Umbilical cord (tissue), 2 donors: ENCODE measurements at places on chromosomes 3 and 15. TPM values are rescaled to one million over a fixed set of nuclear protein-coding genes. Genes with fewer than 3 reads are reported as not detected.

The SLC22A14 gene
- total RNA-seq: 0.96 TPM

The CADPS gene
- 10.1 TPM for total RNA-seq

The ITGA11 gene
- total RNA-seq: 84.5 TPM

The MYEF2 gene
- total RNA-seq: 9.6 TPM

The GP5 gene
- total RNA-seq: 0.72 TPM

The KBTBD12 gene
- total RNA-seq: 7.2 TPM

The CEMIP gene
- 2.4 TPM for total RNA-seq

The THPO gene
- not detected for total RNA-seq

The LMLN gene
- 27.7 TPM for total RNA-seq

The LMAN1L gene
- 1.2 TPM for total RNA-seq

The PRKAR2A gene
- total RNA-seq: 24.3 TPM

The SMCO1 gene
- total RNA-seq: not detected

DNA sequence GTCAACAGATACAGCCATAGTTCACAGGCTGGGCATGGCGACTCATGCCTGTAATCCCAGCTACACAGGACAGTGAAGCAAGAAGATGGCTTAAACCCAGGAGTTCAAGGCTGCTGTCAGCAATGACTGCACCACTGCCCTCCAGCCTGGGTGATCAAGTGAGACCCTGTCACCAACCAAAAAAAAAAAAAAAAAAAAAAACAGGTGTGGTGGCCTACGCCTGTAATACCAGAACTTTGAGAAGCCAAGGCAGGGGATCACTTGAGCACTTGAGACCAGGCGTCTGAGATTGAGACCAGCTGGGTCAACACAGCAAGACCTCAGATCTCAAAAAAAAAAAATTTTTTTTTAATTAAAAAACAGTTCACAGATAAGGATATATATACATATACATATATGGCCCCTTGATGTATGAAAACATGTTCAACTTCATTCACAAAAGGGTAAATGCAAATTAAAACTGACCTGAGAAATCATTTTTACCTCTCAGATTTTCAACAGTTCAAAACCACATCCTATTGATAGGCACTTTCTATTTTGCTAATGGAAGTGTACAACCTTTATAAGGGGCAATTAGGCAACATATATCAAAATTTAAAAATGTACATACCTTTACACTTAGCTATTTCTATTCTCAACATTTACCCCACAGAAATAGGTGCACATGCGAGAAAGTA, 51.1 kb downstream of the OSBPL10 start:
- no peak for DNase-seq

GRCh38 chr3:87793337-87793877, 265.4 kb downstream of the CGGBP1 start:
- DNase-seq: no peak

DNA sequence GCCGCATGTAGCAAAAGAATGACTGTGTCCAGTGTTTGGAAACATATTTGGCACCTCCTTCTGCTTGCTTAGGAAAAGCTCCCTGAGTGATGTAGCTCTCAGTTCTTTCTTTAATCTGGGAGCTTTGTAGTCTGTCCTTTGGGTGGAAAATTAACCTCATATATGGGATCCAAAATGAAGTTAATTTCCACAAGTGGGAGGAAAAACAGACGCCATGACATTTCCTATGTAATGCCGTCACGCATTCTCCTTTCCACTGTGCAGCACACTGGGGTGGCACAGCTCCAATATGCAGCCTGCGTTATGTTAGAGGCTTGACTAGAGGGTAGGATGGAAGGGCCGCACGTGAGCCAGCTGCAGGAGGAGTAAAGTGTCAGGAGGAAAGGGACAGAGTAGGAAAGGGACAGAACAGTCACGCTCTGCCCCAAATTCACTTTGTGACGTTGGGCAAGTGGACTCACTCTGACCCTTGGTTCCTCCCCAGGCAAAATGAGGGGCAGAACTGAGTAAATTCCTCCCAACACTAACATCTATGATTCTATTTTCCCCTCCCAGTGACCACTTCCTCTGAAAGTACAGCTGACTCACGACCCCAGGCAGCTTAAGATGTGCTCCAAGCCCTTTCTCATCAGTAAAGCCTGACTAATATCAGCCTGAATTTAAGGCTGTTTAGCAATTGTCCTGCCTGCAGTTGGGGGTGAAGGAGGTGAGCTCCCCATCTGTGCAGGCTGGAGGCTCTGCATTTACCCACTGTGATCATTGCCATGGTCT, 176.5 kb upstream of the PFN2 start:
- DNase-seq: peak; percentile 63

DNA sequence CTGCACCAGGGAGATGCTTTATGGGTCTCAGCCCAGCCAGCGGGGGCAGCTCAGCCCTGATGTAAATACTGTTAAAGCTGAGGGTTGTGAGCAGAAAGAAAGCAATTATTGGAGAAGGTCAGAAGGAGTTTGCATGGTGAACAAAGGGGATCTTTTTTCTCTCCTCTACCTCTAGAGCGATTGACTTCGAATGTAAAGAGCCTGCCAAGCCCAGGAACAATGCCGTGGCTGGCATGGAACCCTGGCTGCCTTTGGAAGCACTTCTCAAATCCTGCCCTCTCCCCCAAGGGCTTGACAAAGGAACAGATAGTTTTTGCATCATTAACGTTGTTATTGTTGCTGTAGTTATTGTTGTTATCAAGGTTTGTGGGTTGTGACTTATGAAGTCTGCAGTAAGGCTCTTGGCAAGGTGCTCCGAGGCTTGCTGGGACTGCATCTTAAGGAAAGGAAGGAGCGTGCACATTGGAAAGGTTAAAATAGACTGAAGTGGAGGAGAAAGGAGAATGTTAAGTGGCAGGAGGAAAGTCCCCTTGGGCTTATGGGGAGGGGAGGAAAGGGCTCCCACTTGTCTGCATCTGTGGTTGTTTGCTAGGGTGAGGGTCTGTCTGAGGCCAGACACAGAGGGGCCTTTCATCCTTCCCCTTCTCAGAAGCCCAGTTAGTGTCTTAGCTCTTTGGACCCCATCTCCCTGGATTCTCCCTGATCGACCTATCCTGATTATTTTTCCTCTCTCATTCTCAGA, 16.7 kb downstream of the PDIA5 start:
- DNase-seq: no peak

GRCh38 chr3:141440942-141441341, 45.9 kb upstream of the RASA2 start:
- DNase-seq: no peak

GRCh38 chr3:71247221-71247957, 336.1 kb downstream of the FOXP1 start:
- peak; percentile 80 for DNase-seq

GRCh38 chr3:37806505-37807200, 55.0 kb upstream of the CTDSPL start:
- DNase-seq: no peak

GRCh38 chr15:50251638-50252182, 13.8 kb downstream of the HDC start:
- no peak for DNase-seq

DNA sequence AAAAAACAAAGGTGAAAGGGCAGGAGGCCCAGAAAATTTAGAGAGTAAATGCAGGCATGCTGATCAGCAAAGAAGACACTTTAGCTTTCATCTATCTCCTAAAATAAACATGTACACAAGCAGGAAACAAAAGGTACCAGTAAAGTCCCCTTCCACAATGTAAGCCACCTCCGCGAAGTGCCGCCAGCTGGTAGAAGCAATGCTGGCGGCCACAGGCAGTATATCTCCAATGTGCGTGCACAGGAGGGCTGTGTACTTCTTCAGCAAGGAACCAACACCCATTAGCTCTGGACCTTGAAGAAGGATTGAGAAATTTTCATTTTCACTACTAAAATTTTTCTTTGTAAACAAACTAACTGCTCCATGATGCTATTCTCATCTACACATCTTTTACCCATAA, 75.4 kb downstream of the HERC2 start:
- DNase-seq: no peak

- no peak for DNase-seq
Measured at GRCh38 chr3:58173029-58173668, 37.6 kb downstream of the DNASE1L3 start.

GRCh38 chr3:108897883-108898282, 55.8 kb downstream of the GUCA1C start:
- DNase-seq: no peak

GRCh38 chr3:72346526-72346926, 501.7 kb downstream of the SHQ1 start:
- DNase-seq: peak; percentile 89

GRCh38 chr15:68989541-68990230, 24.8 kb upstream of the NOX5 start:
- DNase-seq: no peak

GRCh38 chr3:10746001-10746400, 70.0 kb upstream of the SLC6A11 start:
- DNase-seq: no peak

DNA sequence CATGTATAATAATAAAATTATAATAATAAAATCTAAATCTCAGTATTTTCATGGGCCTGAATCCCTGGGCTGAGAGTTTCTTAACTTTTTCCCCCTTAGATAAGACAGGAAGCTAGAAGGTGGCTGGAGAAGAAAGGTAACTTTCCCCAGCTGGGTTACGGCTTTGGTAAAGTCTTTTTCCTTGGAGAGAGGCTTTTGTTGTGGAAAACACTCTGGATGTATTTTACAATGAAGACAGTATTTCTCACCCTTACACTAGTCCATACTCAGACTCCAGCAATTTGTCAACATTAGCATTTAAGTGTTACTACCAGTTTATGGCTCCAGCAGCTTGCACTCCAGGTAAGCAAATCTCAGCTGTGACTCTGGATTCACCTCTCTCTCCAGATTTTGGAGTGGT, 34.9 kb downstream of the APH1B start:
- DNase-seq: no peak

DNA sequence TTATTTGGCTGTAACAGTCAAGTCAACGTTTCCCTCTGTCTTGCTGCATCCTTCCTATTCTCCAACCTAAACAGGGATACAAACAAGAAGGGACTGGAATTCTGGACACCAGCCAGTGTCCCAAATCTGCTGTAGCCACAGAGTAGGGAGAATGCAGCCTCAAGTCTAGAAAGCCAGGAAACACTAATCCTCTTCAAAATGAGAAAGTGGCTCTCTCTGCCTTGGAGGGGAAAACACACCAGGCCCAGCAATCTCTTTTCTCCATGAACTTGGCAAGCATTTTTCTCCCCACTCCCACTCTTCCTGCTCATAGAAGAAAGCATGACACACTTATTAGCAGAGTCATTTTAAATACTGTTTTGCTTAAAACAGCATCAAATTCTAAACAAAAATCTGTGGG, 781.7 kb downstream of the SQOR start:
- peak; percentile 65 for DNase-seq

GRCh38 chr3:156449710-156450574, 105.0 kb downstream of the SSR3 start:
- no peak for DNase-seq

GRCh38 chr3:95408464-95408862, 1345.6 kb downstream of the NSUN3 start:
- no peak for DNase-seq

DNA sequence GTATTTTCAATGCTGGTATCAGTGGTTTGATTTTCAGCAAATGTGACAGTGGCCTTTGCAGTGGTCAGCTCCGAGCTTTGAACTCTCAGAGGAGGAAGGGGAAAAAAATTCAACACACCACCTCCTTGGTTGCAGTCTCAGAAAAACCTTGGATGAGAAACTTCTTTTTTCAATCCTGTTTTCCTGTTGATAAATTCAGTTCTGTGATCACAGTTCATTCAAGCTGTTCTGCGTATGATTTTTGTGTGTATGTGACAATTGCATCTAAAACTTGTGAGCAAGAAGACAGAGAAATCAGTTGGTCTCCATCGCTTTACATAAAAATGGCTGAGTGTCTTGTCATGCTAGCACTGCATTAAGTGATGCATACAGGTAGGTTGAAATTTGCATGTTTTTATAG, 19.2 kb downstream of the ZBTB38 start:
- DNase-seq: no peak

- DNase-seq: no peak
Measured at GRCh38 chr3:24586920-24587319, 92.3 kb upstream of the THRB start.

DNA sequence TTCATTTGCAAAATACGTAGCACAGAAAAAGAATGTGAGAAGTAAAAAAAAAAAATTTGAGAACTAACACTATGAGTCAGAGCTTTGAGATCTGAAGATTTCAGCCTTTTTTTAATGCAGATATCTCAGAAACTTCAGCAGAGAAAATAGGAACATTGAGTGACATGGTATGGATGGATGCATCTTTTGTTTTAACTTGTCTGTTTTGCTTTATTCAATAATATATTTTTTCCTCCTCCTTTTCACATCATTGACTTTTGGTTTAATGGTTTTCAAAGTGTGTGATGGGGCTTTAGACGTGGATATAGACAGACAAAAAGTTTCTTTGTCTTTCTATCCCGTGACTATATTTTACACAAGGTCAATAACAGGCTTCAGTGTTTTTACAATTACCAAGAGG, 426.7 kb upstream of the FRG2C start:
- DNase-seq: no peak

DNA sequence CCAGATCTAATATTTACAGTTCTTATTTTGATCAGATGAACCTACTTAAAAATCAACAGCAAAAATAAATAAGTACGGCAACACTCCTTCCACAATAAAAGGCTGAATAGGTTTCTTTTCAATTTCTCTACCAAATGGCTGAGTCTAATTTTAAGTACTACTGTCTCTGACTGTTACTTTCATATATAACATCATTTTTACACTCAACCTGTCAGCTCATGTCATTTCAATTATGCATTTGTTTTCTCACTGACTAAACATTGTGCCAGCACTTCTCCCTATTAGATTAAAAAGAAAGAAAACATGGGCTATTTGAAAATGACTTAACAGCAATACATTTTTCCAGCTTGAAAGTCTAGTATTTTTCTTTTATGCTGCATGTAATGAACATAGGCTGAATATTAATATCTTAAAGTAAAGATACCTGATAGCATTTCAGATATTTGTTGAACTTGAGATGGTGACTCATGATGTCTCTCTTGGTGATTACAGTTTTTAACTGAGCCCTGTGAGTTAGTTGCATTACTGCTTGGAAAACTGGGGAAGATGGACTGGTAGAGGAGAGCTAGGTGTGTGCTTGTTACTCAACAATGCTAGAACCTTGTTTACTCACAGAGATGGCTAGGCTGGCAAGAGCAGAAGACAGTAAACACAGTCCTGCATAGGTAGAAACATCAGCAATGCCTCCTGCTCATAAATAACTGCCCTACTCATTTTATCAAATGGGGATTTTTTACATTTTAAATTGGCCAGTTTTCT, 73.9 kb downstream of the PEX5L start:
- DNase-seq: no peak

- DNase-seq: no peak
Measured at GRCh38 chr15:33679061-33679460, 289.2 kb upstream of the CHRM5 start.

GRCh38 chr15:26661748-26662147, 111.1 kb downstream of the GABRB3 start:
- DNase-seq: no peak
